Stimulated activated CD4-positive, alpha-beta T cell treated with anti-CD3 and anti-CD28 coated beads, TNF-alpha, amount 100 ng/mL, for 1 hour (primary cell): ENCODE measurements at places on chromosomes 1 and 21.

GRCh38 chr1:225670806-225671733 is 18.1 kb upstream of the ENAH start:
- DNase-seq: no peak

DNA sequence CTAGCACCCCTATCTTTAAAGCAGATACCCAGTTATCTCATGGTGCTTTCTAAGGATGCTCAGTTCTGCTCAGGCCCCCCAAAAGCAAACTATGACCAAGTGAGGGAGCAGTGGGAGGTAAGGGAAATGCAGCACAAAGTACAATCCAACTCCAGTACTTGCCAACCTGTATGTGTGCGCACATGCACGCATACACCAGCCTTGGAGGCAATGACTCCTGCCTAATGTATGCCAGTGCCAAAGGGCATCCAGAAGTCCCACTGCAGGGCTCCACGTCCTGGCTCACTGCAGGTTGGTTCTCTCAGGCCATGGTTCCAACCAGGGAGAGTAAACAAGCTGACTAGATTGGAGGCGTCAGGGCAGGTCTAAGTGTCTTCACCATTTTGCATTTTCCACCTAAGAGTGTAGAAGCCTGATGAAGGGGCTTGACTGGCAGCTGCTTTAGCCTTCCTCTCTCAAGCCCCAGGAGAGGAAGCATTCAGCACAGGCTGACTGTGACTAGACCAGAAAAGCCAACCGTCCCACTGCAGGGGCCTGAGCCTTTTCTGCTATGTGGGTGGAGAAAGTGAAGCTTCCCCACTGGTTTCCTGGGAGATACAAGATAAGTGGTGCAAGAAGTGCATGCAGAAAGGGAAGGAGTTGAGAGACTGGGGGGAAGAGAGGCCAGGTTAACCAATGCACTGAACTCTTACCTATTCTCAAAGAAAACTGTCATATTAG is 7.7 kb downstream of the AMIGO1 start:
- DNase-seq: no peak

DNA sequence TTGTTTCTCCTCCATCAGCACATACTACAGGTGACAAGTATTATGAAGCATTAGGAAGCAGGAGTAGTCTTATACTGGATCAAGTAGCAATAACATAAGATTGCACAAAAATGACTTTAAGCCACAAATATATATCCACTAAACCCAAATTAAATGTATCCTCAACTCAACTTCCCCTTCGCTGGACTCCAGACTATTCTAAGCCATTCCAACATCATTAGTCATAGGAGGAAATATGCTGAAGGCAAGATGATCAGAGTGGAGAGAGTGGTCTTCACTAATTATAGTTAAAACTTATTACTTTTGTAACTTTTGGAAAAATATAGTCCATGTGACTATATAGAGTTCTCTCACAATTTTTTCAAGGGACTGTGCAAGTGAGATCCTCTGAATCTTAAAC is 390.7 kb upstream of the ZP4 start:
- DNase-seq: no peak

GRCh38 chr1:17612831-17613230 is 73.3 kb downstream of the ARHGEF10L start:
- DNase-seq: no peak

DNA sequence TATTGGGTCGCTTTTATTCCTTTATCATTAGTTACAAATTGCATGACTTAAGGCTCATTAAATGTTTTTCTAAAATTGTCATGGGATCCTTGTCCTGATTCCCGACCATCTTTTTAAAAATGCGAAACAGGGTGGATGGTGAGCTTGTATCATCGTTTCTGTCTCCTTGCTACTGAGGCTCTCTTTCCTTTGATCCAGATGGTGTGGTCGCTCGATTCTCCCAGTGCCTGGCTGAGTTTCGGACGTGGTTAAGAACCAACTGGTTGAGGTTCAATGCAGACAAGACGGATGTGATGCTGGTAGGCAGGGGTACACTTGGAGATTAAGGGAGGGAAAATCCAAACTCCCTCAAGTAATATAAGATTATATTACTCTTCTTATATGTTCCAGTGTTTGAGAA is 1.2 kb downstream of the MIER1 start:
- no peak for DNase-seq

DNA sequence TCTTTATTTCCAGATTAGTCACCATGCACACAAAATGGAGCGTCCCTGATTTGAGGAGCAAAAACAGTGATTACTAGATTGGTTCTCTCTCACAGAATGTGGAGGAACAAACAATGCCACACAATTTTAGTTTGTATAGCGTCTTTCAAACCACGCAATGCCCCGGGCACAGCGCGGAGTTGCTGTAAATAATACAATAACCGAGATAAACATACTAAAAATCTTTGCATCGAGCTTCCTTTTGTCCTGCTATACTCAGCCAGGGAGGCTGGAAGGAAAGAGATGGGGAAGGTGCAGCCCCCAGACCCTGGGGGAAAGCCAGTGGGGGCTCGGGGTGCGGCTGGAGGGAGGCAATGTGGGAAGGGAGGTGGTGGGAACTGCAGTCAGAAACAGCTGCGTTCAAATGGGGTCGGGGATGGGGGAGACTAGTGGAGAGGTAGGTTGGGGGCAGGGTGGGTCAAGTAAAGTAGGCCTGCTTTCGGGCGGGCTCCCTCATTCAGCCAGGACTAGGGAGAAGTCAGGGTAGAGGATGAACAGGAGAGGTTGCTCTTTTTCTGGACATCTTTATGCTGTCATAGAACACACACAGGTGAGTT is 366.3 kb downstream of the RPS6KC1 start:
- no peak for DNase-seq

GRCh38 chr21:39712976-39713375 is 32.0 kb upstream of the IGSF5 start:
- DNase-seq: no peak

DNA sequence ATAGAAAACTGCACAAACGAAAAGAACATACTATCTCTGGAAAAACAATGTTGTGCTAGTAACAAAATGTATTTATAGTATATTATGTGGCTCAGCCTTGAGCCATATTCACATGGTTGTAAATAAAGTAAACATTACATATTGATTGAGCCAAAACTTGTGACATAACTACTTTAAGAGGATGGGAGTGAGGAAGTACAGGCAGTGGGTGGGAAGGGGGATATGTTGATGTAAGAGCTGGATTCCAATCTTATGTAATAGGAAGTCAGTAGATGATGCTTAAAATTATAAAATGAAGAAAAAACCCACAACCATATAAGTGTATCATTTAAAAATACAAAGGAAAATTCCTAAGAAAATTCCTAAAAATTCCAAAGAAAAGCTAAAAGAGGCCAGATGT is 42.7 kb downstream of the RHOU start:
- DNase-seq: no peak

- no peak for DNase-seq
Observed at GRCh38 chr1:89699451-89699986, 66.6 kb downstream of the LRRC8C start.

DNA sequence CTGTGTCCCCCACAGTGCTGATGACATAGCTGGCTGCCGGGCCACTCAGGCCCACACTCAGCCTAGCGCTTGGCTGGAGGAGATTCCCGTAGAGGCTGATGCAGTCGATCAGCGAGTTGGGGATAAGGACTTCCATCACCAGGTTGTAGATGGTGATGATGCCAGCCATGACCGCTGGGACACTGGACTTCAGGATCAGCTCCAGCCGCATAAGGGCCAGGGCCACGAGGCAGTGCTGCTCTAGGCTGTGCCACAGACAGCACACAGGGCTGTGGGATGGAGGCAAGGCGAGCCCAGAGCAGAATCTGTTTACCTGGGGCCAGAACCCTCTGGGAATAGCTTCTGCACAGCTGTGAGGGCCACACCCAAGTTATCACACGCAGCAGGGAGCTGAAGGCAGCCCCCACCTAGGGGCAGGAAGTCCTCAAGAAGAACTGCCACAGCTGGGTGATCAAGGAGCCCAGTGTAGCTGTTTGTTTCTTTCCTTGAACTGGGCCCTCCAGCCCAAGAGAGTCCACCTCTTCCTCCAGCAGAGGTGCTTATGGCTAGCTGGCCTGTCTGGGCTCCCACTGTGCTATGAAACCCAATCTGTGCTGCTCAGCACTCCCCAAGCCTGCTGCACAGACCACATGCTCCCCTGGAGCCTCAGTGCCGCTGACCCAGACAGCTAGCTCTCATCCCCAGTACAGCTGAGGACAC is 6.2 kb downstream of the SLC2A1 start:
- DNase-seq: no peak

DNA sequence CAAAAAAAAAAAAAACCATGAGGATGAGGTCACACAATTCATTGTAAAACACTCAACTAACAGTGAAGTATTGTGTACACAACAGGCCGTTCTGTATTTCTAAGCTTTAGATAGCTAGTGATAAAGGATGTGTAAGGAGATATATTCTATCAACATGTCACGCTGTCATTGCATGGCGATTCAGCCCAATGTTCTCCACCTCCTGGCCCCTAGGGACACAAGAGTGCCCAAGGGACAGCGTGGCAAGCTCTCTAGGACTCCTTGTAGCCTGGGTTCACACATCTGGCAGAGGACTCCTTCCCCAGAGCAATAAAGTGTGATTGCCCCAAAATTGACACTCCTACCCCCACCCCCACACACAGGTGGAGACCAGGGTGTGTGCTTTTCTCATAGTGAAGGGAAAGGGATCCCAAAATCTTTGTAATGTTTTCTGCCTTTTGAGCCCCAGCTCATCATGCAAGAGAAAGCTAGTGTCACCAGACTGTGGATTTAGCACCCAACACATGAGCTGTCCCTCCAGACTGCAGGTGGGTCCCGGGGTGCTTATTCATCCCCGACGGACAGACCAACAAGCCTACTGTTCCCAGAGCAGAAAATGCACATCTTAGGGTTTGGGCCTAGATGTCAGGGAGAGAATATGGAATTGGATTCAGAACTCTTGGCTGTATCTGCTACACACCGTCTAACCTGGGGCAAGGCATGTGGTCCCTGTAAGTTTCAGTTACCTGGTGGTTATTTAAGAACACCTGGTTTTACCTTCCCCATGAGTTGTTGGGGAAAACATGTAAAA is 11.5 kb downstream of the TMPRSS3 start:
- no peak for DNase-seq

GRCh38 chr1:167791281-167792187 is 69.8 kb downstream of the MPZL1 start:
- no peak for DNase-seq

DNA sequence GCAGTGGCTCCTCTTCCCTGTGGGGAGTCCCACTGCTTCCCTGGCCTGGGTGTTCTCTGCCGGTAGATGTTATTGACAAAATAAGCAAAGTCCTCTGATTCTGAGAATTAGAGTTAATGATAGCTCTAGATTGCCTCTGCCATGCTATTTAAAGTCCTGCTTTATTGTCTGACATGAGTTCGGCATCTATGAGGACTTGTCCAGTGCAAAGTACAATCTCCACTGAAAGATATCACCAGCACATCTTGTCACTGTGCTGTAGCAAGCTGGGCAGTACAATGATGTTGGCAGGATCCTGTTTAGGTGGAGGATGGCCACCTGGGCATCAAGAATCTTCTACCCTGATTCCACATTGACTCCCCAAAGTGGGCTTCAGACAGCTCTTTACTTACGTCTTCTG is 54.0 kb upstream of the ATP5PO start:
- DNase-seq: no peak

DNA sequence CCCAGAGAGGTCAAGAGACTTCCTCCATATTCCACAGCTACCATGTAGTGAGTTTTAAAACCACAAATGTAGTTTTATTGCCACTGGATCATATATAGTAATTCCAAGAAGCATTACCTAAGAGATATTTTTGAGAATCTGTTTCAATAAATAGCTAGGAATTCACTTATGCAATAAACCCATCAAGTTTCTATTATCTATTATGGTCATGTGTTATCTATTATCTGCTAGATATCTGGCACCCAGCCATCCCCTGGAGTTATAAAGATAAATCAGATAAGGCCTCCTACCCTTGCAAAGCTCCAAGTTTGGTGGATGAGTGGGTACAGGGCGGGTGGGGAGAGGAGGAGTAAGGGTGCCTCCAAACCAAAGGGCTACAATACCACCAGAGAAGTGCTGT is 10.3 kb upstream of the VWA5B1 start:
- DNase-seq: no peak

- DNase-seq: no peak
Observed at GRCh38 chr1:91944087-91944486, 5.1 kb upstream of the BRDT start.

- no peak for DNase-seq
Observed at GRCh38 chr1:117271959-117272358, 61.2 kb upstream of the VTCN1 start.

- no peak for DNase-seq
Observed at GRCh38 chr1:22761821-22762220, 51.2 kb downstream of the EPHB2 start.

DNA sequence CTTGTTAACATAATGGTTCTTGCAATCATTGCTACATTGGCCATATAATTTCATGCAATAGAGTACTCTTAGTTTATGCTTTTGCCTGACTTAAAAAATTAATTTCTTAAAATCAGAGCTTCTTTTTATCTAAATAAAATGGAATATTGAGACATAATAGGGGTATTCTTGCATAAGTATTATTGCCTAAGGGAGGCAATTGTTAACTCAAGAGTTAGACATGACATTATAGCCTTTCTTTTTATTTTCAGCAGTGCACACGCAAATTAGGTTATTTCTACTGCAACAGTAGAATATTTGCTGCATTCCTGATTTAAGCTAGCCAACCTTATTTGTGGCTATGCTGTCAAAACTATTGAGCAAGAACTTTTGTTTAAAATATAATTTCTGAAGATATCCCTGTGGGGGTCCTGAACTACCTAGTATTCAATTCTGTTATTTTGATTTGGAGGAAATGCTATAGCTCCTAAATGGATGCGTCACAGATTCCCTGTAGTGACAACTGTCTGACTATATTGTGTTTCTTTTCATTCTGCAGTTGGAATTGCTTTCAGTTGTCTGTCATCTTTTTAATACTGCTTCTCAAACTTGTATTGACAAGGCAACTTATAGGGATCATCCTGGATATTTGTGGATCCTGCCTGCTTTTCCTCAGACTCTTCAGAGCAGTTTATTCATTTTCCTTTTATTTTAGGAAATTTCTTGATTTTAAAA is 211.0 kb downstream of the PATJ start:
- DNase-seq: no peak

- DNase-seq: no peak
Observed at GRCh38 chr1:42737257-42737656, 2.8 kb downstream of the CLDN19 start.

DNA sequence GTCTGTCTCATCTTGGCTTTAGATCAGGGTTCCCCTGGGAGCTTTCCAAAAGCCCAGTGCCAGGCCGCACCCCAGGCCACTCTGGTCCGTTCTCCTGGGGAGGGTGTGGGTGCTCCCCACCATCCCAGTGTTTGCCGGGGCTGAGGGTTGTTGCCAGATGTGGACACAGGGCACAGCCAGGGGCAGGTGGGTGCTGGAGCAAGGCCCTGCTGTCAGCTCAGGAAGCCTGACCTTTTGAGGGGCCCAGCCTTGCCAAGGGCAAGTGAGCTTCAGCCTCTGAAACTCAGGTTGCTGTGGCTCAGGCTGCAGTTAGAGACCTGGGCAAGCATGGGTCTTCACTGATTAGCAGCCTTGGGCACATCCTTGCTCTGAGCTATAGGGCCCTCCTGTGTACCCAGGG is 22.8 kb upstream of the ZBTB21 start:
- DNase-seq: no peak
